Spleen (tissue), 13 donors: ENCODE measurements at places on chromosomes 16 and 17. TPM values are rescaled to one million over a fixed set of nuclear protein-coding genes. Genes with fewer than 3 reads are reported as not detected.

Gene FNDC8
- total RNA-seq = not detected

Gene FBXW10
- not detected for total RNA-seq

Gene FBXO39
- not detected for total RNA-seq

Gene CDIP1
- 18.1 TPM for total RNA-seq

Gene NGFR
- 6.6 TPM for total RNA-seq

Gene PTGES3L
- 0.97 TPM for total RNA-seq

Gene TMEM92
- 0.44 TPM for total RNA-seq

Gene TSPOAP1
- total RNA-seq = 29.4 TPM

Gene NRN1L
- total RNA-seq = 1.2 TPM

Gene HSPB9
- total RNA-seq = not detected

Gene TBC1D3K
- not detected for total RNA-seq

Gene TAT
- total RNA-seq = 0.30 TPM

Gene KRT31
- not detected for total RNA-seq

Gene CLDN7
- total RNA-seq = 1.7 TPM

Gene PIMREG
- 10.0 TPM for total RNA-seq

Gene LDAF1
- 13.3 TPM for total RNA-seq

Gene NPW
- 0.51 TPM for total RNA-seq

Gene RASD1
- total RNA-seq = 13.1 TPM

Gene CD300LF
- 38.6 TPM for total RNA-seq

Gene USP43
- 0.26 TPM for total RNA-seq

Gene SMTNL2
- 0.91 TPM for total RNA-seq
